ENCODE measurements at places on chromosomes 1 and 21. TPM values are rescaled to one million over a fixed set of nuclear protein-coding genes. Genes with fewer than 3 reads are reported as not detected.

- H3K27me3 ChIP-seq: no peaks in the 10 kb centered on the region
- no peak for DNase-seq
- no peaks in the 10 kb centered on the region for H3K36me3 ChIP-seq
- H3K27ac ChIP-seq: no peak overlapping the region
- H3K4me3 ChIP-seq: no peak overlapping the region
- H3K4me1 ChIP-seq: no peaks in the 10 kb centered on the region
These were observed 44.1 kb upstream of the SIM2 start for GRCh38 chr21:36654796-36655325.

- H3K4me1 ChIP-seq: peaks cover 4% of the 10 kb centered on the region
- no peaks in the 10 kb centered on the region for H3K36me3 ChIP-seq
These were observed 48.5 kb downstream of the BACE2 start for GRCh38 chr21:41216486-41216885.

CRNN gene
- not detected for total RNA-seq

NR5A2 gene
- total RNA-seq: not detected

All from activated naive CD8-positive, alpha-beta T cell treated with anti-CD3 and anti-CD28 coated beads, Interleukin-2, amount 10 ng/mL, durations not matched to agents 7 days and 5 days (primary cell).